ENCODE measurements at places on chromosomes 1 and 21.

GRCh38 chr1:208240662-208241355 is 3.4 kb downstream of the PLXNA2 start:
- DNase-seq: no peak

DNA sequence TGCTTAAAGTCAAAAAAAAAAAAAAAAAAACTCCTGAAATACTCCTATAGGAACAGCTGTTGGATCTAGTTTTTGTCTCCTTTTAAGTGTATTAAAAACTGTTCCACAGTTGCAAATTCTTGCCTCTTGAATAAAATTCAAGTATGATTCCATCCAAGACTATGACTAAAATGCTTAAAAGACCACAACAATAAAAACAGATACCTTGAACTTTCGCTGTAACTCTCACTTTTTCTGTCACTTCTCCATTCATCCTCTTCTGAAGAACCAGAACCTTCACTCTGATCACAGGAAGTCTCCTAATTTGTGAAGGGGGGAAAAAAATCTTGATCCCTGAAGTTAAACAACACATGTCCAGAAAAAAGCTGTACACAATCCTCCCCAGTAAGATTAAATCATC is 55.0 kb upstream of the PSMG1 start:
- DNase-seq: no peak

DNA sequence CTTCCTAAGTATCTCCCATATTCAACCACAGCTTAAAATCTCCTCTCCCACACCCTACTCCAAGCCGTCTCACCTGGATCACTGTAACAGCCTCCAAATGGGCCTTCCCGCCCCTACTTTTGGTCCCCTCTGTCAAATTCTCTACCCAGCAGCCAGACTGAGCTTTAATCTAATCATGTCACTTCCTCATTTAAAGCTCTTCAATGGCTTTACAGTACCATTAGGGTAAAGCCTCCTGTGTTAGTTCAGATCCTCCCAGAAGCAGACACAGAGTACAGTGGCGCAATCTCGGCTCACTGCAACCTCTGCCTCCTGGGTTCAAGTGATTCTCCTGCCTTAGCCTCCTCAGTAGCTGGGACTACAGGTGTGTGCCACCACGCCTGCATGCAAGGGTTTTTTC is 46.8 kb upstream of the PSEN2 start:
- no peak for DNase-seq

DNA sequence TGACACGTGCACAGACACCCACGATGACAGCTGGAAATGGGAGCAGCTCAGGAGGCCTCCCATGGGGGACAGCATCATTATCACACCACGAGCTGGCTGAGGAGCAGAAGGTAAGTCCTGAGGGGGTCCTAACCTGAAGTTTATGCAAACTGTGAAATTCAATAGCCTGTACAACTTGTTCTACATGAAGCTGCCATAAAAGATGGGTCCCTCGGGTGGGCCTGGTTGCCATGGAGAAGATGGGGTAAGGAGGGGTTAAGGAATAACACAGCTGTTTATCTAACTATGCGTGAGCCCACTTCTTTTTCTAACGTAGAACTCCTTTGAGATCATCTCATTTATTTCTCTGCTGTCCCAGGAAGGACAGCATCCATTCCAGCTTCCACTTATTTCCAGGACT is 163.4 kb upstream of the CD34 start:
- no peak for DNase-seq

DNA sequence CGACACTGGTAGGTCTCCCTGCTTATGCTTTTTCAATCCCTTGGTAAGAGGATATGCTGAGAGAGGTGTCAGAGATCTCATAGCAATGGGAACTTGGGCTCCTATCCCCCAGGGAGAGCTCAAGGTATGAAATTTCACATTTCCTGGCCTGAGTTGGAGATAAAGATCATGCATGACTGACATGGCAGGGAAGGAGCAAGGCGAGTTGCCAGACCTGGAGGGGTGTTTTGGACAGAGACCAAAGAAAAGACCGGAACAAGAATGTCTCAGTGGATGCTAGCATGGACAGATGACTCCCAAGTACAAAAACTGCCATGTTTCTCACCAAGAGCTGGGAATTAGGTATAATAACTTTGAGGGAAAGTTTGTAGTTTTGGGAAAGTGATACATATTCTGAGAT is 334.1 kb upstream of the B3GALT2 start:
- DNase-seq: no peak

DNA sequence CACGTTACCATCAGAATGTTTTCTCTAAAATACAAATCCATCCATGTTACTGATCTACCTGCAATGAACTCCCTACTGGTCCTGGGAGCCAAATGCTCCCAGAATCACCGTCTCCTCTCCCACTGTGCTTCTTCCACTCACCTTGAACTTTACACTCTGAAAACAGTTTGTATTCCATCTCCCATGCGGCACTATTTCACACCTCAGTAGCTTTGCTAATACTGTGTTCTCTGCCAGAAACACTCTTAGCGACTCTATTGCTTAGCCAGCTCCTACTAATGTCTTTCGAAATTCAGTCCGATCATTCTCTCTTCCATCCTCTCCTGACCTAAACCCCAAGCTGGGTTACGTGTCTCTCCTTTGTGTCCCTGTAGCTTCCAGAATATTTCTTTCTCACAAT is 284.4 kb upstream of the DUSP10 start:
- no peak for DNase-seq

- no peak for DNase-seq
Observed at GRCh38 chr21:32728456-32728839, 635 bp upstream of the SYNJ1 start.

- DNase-seq: no peak
Observed at GRCh38 chr1:36119456-36119855, 5.6 kb downstream of the COL8A2 start.

DNA sequence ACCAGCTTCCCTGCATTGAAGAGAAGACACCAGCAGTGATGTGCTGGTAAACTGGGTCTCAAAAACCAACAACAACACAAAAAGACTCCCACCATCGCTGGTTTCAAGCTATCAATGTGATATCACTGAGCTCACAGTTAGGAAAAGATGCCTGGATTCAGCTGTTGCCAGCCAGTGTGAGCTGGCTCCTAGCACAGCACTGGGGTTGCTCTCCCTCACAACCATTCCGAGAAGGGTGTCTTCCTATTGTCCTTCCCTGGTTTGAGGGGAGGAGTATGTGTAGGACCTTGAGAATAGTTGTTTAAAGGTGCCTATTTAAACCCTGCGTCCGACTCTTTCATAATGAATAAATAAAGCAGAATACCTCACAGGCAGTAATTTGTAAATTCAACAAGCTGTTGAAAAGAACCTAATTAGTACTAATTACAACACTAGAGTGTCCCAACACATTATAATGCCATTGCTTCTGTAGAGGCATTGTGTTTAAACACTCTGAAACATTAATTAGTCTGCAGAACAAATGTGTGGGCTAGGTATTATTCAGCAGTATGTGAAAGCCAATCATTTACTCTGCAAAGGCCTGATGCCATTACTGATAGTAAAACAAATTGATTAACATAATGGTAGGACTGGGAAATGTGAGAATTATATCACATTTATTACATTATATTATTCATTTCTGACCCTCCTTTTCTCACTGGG is 17.2 kb downstream of the NIBAN1 start:
- DNase-seq: no peak

GRCh38 chr1:20440785-20441200 is 45.2 kb downstream of the CAMK2N1 start:
- no peak for DNase-seq

DNA sequence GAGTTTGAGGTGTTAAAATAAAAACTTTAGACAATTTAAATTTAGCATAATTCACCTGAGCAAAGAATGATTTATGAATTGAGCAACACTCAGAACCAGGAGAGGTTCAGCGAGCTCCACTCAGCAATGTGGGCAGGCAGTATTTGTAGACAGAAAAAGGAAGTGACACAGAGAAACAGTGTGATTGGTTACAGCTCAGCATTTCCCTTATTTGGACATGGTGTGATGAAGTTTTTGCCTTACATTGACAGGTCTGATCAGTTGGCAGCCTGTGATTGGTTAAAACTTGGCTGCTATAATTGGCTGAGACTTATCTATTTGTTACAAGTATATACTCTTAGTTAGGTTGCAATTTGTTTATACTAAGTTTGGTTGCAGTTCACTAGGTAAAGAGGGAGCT is 621.2 kb upstream of the PRMT6 start:
- no peak for DNase-seq
